ENCODE measurements at places on chromosomes 7 and 10. TPM values are rescaled to one million over a fixed set of nuclear protein-coding genes. Genes with fewer than 3 reads are reported as not detected.
A peak's percentile ranks its signal among the peaks of the same experiment; 100 is the strongest.

- no peak for DNase-seq
Observed at GRCh38 chr10:72276421-72277339, 3.0 kb downstream of the DDIT4 start.

DNA sequence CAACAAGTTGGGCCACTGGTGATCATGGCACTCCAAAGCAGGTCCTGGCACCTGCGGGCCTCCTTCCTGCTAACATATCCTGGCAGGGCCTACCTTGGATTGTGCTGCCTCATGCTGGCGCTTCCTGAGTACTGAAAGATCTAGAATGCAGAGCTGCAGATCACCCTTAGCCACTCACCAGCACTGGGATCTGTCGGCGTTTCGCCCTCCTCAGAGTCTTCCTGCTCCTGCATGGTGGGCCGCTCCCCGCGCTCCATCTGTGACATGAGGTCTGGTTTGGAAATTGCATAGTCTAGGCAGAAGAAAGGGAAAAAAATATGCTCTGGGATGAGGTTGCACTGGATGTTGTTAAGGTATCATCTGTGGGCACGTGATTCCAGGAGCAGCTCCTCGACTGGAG is 10.0 kb downstream of the ZNF777 start:
- no peak for DNase-seq

The COL26A1 gene
- not detected for total RNA-seq

- no peak for DNase-seq
Observed at GRCh38 chr10:52232561-52233350, 81.3 kb upstream of the DKK1 start.

- peak; percentile 72 for DNase-seq
Observed at GRCh38 chr7:131546583-131547141, 9.8 kb downstream of the PODXL start.

DNA sequence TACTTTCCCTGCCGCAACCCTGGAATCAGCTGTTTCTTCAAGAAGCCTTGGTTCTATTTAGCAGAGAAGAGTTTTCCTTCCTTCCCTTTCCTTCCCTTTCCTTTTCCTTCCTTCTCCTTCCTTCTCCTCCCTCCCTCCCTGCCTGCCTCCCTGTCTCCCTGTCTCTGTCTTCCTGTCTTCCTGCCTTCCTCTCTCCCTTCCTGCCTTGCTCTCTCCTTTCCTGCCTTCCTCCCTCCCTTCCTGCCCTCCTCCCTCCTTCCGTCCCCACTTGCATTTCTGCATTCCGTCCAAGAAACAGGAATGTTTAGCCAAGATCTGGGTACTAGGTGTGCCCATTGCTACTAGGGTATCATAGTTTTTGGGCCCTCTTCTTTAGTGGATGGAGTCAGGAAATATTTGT is 21.9 kb downstream of the SND1 start:
- DNase-seq, result no peak

The TUBB8 gene
- not detected for total RNA-seq

- no peak for DNase-seq
Observed at GRCh38 chr7:32774541-32774951, 117.0 kb downstream of the KBTBD2 start.

The XRCC2 gene
- 10.8 TPM for total RNA-seq

GRCh38 chr7:74320645-74321221 is 31.5 kb downstream of the CLIP2 start:
- DNase-seq, result no peak

The NEUROG3 gene
- total RNA-seq, result not detected

DNA sequence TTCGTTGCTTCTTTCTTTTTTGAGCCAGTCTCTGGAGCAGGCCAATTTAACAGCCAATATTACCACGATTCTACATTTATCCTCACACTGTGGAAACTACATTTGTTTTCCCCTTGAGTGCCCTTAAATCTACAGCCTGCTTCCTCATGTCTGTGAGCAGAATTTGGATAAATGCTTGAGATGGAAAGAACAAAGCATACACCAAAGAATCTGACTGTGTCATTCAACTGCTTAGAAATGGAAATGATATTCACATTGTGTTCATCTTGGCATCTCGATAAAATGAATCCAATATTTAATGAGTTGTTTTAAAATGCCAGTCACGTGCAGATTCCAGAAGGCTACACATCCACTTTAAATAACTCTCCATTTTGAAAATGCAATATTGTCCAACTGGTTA is 41.0 kb upstream of the GSDME start:
- DNase-seq, result no peak

- DNase-seq, result no peak
Observed at GRCh38 chr10:70078937-70079336, 26.3 kb downstream of the MACROH2A2 start.

- no peak for DNase-seq
Observed at GRCh38 chr7:94486216-94486615, 23.4 kb upstream of the CASD1 start.
